ENCODE measurements at places on chromosomes 5 and 9.

DNA sequence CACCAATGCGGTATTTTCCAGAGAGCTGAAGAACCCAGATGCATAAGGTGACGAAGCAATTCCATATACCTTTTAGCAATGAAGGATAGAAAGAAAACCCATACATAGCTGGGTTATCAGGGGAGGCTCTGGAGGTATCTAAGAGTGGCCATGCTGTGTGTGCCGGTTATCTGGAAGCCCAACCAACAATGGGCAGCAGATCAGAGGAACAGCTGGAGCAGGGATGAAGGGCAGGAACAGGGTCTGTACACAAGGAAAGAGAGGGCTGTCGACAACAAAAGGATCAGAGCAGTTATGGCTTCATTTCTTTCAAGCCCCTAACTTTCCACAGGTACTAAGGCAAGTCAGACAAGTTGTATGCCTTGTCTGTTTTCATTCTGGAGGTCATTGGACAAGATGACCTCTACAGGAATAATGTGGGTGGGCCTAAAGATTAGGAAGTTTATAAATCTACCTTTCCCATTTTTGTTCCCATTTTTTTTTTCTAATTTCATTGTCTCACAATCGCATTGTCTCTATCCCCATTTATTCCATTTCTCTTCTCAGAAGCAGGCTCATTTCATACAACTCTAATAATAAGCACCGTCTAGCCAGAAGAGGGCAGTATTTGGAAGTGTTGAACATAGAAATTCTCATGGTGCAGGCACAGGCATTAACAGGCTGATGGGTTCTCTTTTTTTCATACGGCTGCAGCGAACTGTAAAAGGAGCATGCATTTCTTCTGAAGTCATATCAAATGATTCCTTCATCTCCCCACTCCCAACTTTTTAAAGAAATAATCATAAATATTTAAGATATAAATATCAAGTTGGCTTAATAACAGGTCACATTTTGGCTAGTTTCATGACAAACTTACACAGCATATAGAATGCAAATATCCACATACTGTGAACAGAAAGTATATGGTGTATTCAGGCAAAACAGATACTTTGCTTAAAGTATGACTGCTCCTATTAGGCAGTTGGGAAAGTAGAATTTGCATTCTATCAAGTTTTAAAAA is 63.5 kb downstream of the ZNF474 start:
- DNase-seq, result no peak

GRCh38 chr5:54098267-54098666 is 212.1 kb downstream of the ARL15 start:
- no peak for DNase-seq

GRCh38 chr5:124061068-124061430 is 549.1 kb downstream of the CSNK1G3 start:
- no peak for DNase-seq

- no peak for DNase-seq
Observed at GRCh38 chr5:7856855-7857254, 5.9 kb upstream of the CFAP90 start.

GRCh38 chr5:2133080-2133479 is 250.4 kb upstream of the IRX4 start:
- DNase-seq, result no peak

- no peak for DNase-seq
Observed at GRCh38 chr9:112945620-112946208, 55.0 kb upstream of the SLC46A2 start.

- no peak for DNase-seq
Observed at GRCh38 chr9:21029661-21030060, 1.8 kb downstream of the HACD4 start.

- DNase-seq, result no peak
Observed at GRCh38 chr9:20428976-20429375, 193.3 kb downstream of the MLLT3 start.
